ENCODE measurements at places on chromosomes 16 and 17.

DNA sequence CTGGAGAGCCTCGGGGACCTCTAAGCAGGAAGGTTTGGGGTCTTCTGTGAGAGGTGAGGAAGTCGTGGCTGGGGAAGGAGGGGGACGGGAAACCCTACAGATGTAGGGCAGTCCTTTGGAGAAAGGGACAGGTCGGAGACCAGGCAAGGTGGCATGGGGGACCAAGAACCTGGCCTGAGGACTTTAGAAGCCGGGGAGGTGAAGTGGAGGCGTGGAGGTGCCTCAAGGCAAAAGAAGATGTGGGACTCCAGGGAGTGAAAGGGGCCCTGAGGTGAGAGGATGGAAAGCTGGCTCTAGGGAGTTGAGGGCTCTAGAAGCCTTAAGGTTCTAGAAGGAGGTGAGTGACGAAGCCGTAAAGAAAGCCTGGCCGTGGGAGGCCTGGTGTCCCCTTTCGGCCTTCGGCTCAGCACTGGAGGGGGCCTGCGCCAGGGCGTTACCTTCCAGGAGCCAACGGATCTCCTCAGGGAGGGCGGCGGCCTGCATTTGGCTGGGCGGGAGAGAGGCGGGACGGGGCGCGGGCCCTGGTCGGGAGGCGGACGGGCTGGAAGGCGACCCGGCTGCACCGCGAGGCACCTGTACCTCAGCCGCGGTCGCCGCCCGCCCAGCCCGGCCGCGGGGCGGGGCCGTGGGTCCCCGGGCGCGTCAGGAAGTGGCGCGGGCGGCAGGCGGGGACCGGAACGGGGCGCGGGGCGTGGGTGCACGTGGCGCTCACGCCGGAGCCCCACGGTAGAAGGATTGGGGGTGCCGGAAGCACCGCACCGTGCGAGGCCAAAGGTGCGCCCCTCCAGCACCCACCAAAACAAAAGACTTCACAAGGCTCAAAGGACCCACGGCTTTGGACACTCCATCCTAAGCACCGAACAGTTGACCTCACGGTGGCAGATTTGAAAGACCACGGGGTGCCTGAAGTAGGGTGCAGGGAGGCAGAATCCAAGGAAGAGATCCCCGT, at the start of gene SKAP1:
Gene SKAP1, minus strand, starts transcription at position 577 of the 949 bp plus-strand sequence.
- peak; percentile 83 for DNase-seq

DNA sequence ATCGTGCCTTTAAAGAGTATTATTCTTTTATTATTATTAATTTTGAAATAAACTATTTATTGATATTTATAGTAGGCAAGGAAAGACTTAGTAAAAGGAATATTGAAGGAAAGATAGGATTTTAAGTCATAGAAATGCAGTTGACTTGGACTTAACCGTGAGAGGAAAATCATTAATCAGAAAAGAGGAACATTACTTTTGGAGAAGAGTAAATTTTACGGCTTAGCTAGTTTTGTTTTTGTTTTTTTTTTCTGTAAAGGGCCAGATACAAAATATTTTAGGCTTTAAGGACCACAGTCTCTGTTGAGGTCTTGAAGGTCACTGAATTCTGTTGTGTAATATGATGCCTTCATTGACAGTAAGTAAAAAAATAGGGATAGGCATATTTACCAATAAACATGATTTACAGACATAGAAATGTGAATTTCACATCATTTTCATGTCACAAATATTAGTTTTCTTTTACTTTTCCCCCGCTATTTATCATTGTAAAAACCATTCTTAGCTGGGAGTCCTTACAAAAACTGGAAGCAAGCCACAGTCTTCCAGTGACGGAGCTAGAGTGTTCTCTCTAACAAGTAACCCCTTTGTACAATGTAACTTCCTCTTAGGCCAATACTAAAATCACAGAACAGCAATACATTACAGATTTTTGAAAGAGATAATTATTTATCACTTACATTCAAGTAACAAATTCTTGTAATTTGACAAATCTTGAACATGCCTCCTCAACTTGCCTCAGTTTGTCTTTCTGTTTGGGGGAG, 2.3 kb upstream of the KCNJ16 start:
- DNase-seq, result no peak

GRCh38 chr16:19974607-19975006, 90.0 kb upstream of the GPRC5B start:
- no peak for DNase-seq

- no peak for DNase-seq
These were observed 4.9 kb upstream of the PSMD7 start for GRCh38 chr16:74291577-74292208.

- DNase-seq, result peak; percentile 55
These were observed 300.6 kb downstream of the SEC14L1 start for GRCh38 chr17:77441130-77441920.

DNA sequence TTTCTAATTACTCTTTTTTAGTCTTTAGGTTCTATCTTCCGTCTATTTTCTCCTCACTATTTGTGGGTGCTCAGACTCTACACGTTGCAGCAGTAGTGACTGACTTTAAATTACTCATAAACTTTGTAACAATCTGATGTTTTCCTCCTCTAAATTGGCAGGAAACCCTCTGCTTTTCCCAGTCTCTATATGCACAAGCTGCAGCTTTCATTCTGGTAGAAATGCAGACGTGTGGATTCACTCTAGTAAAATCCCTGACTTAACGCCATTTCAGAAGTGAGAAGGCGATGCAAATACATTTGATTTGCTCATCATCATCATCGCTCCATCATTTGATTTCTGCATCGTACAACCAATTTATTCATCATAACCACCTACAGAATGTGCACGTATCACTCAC, 561.0 kb upstream of the ZFHX3 start:
- no peak for DNase-seq

- no peak for DNase-seq
These were observed 10.4 kb upstream of the CAMKK1 start for GRCh38 chr17:3903051-3903825.

GRCh38 chr16:75340741-75341491, 89.5 kb upstream of the BCAR1 start:
- no peak for DNase-seq

GRCh38 chr16:72877374-72878028, 170.4 kb downstream of the ZFHX3 start:
- no peak for DNase-seq

- no peak for DNase-seq
These were observed 5.5 kb upstream of the SECTM1 start for GRCh38 chr17:82338858-82339633.

Measured in CD8-positive, alpha-beta T cell (primary cell).